ENCODE measurements at places on chromosomes 1 and 21.

DNA sequence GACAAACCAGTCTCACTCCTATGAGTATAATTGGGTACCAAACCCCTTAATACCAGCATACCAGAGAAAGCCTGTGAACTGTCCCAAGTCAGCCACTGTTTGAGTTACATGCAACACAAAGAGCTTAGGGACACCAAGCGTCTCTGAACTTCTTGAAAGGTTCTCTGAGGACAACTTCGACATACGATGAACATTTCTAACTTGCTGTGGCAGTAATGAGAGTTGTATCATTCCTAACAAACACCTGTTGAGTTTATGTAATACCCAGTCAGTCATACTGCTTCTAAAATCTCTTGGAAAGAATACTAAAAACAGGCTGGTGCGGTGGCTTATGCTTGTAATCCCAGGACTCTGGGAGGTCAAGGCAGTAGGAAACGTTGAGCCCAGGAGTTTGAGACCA lies 18.4 kb downstream of the CCT8 start:
- DNase-seq, result no peak

- DNase-seq, result no peak
These were observed 141.4 kb downstream of the PSMG1 start for GRCh38 chr21:39041816-39042215.

- DNase-seq, result no peak
These were observed 2.5 kb upstream of the SLC16A4 start for GRCh38 chr1:110393286-110393685.

DNA sequence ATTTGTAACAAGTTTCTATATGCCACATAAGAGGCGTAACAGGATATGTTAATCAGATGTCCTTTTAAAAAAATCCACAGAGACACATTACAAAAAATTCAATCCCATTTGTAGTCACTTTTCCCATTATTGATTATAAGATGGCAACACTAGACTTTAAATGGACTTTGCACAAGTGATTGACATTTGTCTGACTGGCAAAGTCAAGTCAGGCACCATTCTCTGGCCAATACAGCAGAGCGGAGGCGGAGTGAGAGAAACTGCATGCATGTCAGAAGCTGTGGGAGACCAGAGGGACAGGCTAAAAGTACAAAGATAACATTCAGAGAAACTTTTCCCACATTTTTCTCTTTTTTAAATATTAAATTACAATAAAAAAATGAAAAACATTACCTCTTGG lies 28.1 kb upstream of the RGS5 start:
- no peak for DNase-seq

DNA sequence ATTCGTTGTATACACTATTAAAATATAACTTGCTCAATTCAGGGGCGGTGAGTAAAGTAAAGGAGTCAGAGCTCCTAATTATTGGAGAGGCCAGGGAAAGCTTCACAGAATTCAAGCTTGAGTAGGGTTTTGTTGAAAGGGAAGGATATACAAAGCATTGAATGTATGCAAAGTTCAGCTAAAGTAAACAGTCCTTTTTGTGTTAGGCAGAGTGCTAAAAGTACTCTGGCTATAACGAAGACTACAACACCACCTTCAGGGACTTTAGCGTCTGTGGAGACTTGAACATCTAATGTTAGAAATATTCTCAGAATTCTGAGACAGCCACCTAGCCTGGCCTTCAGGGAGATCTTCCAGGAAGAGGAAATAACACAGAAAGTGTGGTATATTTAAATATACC lies 1.1 kb downstream of the FALEC start:
- no peak for DNase-seq
